ENCODE measurements at places on chromosomes 6 and 20.
A peak's percentile ranks its signal among the peaks of the same experiment; 100 is the strongest.

GRCh38 chr20:46307139-46307998, 929 bp downstream of the CDH22 start:
- peak; percentile 54 for DNase-seq

DNA sequence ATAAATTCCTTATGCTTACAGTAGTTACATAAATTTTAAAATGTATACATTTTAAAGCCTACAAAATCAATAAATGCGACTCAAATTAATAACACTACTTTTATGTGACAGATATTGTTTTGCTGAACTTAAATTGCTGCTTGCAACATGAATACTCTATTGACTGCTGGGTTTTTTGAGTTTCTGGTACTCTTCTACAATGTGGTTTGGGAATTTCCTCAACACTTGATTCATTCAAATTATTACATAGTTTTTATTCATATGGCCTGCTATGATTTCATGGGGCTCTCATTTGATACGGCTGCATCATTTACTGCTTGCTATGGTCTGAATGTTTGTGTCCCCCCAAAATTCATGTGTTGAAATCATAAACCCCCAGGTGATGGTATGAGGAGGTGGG, 2.3 kb upstream of the TXLNB start:
- no peak for DNase-seq

DNA sequence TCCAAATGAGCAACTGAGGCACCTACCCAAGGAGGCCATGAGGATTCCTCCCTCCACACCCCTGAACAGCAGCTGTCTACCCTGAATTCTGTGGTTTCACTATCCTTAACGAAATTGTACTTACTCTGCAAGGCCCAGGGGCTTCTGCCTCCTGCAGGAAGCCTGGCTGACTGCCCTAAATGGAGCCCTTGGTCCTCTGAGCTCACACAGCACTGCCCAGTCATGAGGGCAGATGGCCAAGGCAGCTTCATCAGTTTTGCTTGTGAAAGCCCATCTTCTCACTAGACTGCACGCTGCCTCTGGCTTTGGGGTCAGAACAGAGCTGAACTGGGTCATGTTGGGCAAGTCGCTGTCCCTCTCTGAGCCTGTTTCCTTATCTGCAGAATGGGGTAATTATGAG, 26.4 kb upstream of the SIRPA start:
- no peak for DNase-seq

GRCh38 chr6:20846602-20847028, 312.4 kb downstream of the CDKAL1 start:
- DNase-seq = no peak

GRCh38 chr20:5642155-5642981, 107.8 kb upstream of the SHLD1 start:
- no peak for DNase-seq

GRCh38 chr6:41055149-41055548, 2.1 kb downstream of the APOBEC2 start:
- DNase-seq = no peak

GRCh38 chr20:11214256-11214840, 540.5 kb upstream of the JAG1 start:
- DNase-seq = no peak

GRCh38 chr6:37210313-37210968, 40.5 kb downstream of the PIM1 start:
- DNase-seq = peak; percentile 52

GRCh38 chr6:157791450-157791849, 31.6 kb upstream of the SNX9 start:
- no peak for DNase-seq

DNA sequence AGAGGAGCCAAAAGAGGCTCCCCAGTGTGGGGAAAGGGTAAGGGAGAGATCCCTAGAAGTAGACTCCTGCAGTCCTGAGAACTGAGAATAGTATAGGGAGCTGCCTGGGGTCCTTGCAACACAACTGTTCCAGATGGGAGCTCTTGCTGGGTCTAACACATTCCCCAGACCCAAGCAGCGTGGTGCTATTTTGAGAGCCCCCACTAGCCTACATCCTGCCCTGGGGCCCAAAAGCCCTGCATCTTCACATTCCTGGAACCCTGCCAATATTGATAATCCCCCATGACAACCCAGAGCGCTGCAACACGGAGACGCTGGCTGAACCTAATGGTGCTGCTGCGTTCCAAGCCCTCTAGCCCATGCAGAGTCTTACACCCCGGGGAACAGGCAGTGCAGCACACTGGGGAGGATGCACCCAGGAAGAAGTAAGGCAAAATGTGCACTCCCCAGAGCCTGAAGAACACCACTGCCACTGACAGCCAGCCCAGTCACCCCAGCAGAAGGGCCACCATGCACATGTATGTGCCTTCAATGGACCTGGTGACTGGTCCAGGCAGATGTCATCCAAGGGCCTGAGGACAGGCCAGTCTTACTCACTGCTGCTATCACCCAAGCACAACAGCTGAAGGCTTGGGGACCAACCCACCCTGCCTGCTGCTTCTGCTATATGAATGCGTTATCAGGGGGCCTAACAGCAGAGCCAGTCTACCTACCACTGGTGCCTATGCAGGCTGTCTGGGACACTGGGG, 7.0 kb upstream of the RNF217 start:
- no peak for DNase-seq

- DNase-seq = no peak
Observed at GRCh38 chr6:46016063-46016608, 476 bp upstream of the CLIC5 start.

DNA sequence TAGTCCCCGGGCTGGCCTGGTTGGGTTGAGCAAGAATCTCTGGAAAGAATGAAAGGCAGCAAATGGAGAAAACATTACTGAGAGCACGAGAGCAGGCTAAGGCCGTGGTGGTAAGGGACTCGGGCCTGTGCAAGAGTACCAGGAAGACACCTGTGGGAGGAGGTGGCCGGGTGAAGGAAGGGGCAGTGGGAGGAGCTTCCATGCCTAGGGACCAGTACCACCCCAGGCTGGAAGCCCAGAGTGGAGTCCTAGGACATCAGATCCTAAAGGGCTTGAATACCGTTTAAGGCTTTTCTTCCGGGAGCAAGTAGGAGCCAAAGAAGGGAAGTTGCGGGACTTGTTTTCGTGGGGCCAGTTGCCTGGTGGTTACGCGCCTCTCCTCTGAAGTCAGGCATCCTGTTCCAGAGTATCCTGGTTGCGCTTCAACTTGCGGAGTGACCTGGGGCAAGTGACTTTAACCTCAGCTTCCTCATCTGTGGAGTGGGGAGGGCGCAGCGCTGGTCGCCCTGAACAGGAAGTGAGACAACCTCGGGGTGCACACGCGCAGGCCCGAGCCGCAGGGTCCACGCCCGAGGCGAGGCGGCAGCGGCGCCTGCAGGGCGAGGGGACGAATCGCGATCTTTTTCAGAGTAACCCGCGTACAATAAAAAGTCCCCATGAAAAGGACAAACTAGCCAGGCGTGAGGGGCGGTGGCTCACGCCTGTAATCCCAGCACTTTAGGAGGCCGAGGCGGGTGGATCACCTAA, 1.1 kb upstream of the TPD52L2 start:
- peak; percentile 51 for DNase-seq

DNA sequence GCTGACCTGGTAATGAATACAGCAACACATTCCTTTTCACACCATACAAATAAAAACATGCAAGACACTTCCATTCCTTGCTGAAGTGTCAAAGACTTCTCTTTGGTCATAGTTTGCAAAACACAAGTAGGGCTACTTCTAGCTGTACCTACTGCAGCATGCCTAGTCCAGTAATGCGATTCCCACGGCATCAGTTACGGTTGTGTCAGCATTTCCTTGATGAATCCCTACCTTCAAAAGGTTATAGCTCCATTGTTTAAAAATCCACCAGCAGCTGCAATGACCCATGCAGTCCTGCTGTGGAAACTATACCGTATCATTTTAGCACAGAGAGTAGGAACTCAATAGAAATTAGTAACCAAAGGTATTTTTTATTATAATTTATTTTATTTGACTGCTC, 1371.5 kb downstream of the EPHA7 start:
- no peak for DNase-seq

DNA sequence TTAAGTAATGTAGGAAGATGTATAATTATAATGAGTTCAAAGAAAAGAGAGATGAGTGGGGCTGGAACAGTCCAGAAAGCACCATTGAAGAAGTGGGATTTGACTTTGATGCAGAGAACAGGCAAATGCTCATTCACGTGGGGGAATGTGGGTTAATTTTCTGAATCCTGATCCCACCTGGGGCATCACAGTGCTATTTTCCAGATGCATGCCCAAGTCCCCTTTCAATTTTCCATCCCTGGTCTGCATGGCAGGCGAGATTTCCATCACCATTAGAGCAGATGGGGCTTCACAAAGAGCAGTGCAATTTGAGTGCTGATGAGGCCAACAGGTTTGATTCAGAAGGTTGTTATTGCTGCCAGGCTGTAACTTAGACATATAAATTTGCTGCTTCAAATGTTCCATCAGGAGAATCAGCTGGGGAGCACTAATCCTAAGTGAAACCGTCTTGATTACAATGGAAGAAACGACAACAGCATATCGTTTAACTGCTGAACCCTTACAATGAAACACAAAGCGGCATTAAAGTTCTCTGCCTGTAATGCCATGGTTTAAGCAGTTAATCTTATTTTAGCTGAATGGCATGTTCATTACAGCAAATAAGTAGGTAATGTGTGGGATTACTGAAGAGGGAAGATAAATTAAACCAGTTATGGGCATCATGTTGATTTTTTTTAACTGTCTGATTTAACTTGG, 45.2 kb downstream of the OSTM1 start:
- no peak for DNase-seq

GRCh38 chr20:45394221-45395113, 13.6 kb upstream of the DBNDD2 start:
- no peak for DNase-seq

DNA sequence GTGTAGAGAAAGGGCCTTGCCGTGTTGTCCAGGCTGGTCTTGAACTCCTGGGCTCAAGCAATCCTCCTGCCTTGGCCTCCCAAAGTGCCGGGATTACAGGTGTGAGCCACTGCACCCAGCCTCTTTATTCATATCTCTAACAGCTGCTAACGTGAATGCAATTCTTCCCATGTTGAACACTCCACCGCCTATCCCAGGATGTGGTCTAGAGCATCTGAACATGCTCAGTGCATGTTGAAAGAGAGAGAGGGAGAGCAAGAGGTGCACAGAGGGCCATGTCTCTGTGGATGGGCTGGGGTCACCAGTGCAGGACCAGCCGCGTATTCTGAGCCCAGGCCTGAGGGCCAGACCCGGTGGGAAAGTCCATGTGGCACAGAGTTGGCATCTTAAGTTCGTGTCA, 12.8 kb downstream of the TUBB2A start:
- DNase-seq = no peak

DNA sequence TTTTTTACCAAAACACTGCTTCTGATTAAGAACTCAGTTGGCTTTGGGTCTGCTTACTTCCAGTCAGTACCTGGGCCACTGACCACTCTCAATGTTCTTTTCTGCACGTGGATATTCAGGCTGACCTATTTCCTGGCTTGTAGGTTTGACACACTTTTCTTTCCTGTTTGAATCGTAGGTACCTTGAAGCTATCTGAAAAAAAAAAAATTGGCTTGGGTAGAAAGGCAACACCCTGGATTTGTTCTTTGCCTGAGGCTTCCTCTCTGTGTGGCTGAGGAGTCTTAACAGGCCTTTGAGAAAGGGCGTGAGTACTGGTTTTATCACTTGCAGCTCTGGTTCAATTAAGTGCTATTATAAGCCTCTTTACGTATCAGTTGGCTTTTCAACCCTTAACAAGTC, 60.6 kb upstream of the IL20RA start:
- no peak for DNase-seq

DNA sequence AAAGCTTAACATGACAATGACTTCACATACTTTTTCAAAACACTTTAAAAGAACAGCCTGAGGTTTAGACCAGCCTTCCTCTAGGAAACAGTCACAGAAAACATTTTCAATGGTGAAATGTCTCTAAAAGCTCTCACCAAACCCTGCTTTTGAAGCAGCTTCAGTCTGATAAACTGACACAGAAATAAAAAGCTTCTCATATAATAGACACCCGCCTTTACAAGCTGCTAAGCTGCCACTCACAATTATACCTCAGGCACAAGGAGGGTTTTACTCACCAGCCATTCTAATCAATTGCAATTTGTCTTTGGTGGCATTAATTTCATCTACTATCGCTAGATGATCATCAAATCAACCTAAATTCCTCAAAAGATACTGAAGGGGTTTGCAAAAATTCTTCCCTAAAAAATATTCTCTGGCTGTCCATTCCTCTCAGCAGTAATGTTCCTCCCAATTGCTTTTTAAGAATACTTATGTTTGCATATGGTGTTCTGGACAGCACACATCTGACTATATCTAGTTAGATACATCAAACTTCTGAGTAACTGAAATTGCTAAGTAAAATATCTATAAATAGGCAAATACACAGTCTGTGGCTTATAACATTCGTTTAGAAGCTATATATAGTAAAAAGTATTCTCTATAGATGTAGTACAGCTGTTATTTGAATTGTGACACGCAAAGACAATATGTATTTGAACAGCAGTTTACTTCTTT, 29.4 kb downstream of the KIF13A start:
- DNase-seq = no peak

- no peak for DNase-seq
Observed at GRCh38 chr6:82227770-82228169, 19.8 kb downstream of the IBTK start.

DNA sequence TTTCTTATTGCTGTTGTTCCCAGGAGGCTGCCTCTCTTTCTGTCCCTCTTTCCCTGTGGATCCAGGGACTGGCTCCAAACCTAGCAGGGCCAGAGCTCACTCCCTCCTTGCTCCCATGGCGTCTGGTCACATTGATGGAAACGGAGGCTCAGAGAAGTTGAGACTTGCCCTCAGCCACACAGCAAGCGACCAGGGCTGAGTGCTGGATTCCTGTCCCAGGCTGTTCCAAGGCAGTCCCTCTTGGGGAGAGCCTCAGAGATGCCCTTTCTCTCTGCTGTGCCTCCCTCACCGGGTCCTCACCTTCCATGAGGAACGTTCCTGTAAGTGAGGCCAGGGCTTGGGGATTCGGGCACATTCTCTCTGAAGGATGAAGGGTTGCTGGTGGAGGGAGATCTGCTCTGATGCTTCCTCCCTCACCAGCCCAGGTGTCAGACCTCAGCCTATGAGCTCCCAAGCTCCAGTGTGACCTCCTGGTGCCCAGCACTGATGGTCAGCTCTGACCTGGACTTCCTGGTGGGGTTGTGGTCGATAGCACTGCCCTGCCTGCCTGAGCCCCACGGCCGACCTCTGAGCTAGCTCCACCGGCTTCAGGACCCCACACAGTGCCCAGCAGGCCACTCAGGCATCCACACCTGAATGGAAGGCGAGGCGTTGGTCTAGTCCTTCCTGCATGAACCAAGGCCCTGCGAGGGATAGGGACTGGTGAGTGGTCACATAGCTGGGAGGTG, 26.8 kb downstream of the SUN5 start:
- no peak for DNase-seq

- no peak for DNase-seq
Observed at GRCh38 chr20:8414586-8415274, 282.7 kb downstream of the PLCB1 start.

DNA sequence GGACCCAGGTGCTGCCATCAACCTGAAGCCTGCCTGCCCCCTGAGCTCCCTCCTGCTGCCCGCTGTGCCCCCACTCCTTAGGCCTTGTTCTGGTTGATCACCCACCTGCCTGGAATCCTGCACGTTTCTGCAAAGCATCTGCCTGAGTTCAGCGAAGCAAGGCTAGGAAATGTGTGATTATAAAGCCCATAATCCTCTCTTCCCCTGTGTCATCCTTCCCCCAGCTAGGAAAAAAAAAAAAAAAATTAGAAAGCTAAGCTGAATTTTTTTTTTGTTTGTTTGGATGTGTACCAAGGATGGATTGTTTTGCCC, 93.2 kb downstream of the FOXA2 start:
- no peak for DNase-seq
